ENCODE measurements at places on chromosomes 7 and 10.
A peak's percentile ranks its signal among the peaks of the same experiment; 100 is the strongest.

- DNase-seq, result no peak
These were observed 73.3 kb upstream of the SMNDC1 start for GRCh38 chr10:110378006-110378405.

DNA sequence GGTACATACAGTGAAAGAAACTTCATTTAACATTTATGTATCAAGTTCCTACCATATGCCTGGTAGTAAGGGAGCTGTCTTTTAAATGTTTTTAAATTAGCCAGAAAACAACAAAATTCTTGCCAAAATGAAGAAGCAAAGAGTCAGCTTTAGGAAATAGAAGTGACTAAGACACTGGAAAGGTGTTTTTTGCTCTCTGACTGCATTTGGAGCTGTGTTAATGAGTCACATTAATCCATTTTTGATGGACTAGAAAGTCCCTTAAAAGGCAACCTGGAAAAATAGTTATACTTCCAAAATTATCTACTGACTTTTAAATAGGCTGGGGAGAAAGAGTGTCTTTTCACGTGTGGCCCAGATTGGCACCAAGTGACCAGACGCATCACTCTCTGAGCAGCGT is 3.9 kb upstream of the COL17A1 start:
- DNase-seq, result no peak

DNA sequence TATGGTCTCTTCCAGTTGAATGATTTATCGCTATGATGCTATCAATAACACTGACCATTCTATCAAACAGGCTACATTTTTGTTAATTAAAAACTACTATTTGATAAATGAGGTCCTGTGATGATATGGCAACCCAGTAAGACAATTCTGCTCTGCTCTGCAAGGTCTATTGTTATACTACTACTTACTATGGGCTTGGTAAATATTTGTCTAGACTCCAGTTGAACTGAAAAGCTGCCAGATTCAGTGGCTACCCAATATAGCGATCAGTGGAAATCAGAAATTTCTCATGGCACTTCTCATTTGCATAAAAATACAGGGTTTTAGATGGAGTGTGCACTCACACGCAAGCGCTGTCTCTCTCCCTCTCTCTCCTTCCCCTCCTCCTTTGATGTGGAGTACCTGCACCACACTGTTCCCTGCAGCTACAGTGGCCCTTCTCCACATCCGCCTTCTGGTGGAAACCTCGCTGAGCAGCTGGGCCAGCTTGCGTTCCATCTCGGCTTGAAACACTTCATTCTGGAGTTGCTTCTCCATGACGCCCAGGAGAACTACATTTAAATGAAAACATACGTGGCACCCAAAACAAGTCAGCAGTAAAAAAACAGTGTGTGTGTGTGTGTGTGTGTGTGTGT is 77.9 kb downstream of the KIAA1549 start:
- DNase-seq, result no peak

- no peak for DNase-seq
These were observed 268.4 kb downstream of the CXCL12 start for GRCh38 chr10:44116474-44116873.

GRCh38 chr7:2687338-2687869 is 598 bp upstream of the AMZ1 start:
- DNase-seq, result no peak

DNA sequence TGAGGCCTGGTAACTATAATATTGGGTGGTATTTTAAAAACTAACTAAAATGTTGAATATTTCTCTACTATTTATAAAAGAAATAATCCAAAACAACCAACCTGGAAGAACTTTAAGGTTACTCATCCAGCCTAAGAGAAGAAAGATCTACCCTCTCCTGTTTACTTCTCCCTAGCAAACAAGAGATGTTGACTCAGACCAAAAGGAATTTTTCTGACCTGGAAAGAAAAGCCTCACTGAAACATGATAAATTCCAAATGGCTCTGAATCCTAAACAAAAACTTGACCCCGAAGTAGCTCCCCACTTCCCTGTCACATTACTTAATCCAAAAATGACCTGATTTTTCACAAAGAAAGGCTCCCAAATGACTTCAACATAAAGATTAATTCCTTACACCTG is 101.2 kb downstream of the PARD3 start:
- peak; percentile 39 for DNase-seq

- DNase-seq, result peak; percentile 21
These were observed 625.7 kb upstream of the ANKRD30A start for GRCh38 chr10:36499693-36500092.

DNA sequence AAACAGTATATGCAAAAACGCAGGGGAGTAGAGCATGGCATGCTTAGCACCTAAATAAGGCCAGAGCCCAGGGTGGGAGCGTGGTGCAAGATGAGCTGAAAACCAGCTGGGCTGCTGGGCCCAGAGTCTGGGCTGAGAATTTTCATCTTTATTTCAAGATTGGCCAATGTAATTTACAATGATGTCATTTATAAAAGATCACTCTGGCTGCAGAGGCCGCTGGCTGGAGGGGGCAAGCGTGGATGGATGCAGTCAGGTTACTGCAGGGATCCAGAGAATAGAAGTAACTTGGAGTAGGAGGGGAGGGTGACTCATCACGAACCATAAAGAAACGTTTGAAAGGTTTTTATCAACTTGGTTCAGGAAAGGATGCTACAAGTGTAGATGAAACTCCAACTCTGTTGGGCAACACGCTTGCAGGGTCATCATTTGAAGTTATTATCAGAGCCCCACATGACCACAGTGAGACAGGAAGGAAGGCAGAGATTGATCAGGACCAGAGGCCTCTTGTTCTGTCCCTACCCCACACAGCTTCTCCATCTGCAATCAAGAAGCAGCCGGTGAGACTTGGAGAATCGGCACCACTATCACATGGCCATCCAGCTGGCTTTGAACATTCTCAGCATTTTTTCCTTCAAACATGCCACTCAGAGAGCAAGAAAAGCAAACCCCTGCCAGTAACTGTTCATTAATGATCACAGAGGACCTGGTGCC is 49.2 kb downstream of the ODAD2 start:
- no peak for DNase-seq

DNA sequence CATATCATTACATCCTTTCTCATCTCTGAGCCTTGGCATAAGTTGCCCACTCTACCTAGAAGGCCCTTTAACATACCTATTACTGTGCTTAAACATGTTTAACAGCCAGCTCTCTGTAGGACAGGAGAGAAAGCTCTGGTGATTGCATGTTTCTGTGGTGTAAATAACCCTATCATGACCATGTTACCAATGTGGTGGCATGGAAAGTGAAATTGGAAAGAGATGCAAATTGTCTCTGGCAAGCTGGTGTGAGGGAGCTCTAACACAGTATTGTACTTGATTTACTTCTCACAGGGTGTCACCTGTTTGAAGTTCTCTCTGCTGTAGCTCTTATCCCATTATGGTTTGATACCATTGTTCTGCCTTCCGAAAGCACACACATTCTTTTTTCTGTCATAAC is 231.8 kb upstream of the DKK1 start:
- DNase-seq, result no peak

All from fibroblast of the aortic adventitia (primary cell).